ENCODE measurements at places on chromosomes 3 and 15.

GRCh38 chr3:62371720-62372591, 1.4 kb downstream of the FEZF2 start:
- no peak for DNase-seq

- DNase-seq = no peak
These were observed 106.2 kb downstream of the TLE3 start for GRCh38 chr15:69991551-69991980.

DNA sequence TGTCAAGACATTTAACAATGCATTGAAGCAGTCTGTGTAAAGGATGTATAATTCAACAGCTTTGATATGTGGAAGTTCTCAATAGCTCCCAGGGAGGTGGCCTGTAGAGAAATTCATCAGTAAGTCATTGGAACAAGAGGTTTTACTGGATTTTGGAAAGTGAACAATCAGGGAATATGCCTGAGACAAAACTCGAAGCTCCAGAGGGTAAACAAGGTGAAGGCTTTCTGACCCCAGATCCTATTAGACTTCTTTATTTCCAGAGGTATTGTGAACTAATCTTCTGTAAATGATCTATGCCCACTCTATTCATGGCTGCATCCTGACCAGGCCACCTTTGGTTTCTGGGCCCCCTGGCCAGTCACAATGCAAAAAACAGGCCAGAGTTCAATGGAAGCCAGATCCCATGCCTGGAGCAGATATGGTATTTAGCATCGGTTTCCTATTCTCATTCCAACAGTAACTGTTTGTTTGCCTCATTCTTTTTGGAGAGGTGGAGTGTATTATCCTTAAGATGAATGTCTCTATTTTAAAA, 177.3 kb downstream of the SATB1 start:
- DNase-seq = no peak

GRCh38 chr3:165696496-165696895, 140.7 kb downstream of the BCHE start:
- no peak for DNase-seq

DNA sequence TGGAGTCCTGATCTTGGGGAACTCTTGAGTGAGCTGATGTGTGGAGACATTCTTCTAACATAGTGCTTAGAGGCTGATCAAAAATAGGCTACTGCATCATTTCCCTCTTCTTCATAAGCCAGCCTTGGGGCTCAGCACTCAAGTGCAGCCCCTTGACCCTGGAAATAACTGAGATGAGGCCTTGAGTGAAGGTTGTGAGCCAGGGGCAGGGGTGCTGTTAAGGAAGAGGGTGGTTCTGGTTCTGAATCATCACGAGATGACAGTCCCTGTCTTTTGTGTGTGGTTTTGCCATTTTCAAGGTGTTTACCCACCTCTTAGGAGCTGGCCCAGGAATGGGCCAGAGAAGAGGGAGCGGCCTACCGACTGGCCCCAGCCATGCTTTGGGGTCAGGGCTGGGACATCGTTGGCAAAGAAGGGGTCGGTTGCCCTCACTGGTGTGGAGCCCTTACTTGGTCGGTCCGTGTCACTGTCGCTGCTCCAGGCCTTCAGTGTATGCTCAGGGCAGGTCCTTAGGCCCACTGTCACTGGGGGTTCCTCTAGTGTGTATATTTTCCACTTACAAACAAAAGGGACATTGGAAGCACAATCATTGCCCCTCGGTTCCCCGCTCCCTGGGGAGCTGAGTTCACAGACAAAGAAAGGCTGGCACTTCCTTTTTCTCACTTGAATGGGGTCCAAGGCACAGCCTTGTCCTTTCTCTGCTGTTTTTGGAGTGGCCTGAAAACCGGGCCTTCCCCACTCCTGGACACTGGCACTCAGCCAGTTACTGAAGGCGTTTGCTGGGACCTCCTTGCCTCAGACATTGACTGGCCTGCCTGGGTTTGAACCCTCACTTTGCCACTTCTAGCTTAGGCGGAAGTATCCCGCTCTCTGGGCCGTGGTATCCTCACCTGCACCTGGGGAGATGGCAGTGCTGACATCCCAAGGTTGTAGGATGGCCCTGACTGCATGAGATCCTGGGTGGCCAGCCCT, 46.6 kb downstream of the SLC6A6 start:
- no peak for DNase-seq

GRCh38 chr15:29704950-29705597, 117.2 kb downstream of the TJP1 start:
- no peak for DNase-seq

DNA sequence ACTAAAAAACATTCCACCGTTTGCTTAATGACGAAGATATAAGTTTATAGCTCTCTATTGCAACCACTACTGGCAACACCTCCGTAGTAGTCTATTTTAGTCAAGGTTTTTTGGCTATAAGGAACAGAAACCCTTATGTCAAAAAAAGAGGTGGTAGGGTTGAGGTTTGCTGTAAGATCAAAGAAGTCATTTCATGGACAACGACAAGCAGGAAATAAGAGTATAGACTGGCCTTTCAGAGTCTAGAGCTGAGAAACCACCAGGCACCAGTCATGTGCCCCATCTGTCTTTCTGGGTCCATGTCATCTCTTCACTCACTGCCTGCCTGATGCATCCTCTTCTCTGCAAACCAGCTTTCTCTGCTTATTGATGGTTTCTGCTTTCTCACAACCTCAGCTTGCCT, 42.7 kb downstream of the THBS1 start:
- DNase-seq = no peak

DNA sequence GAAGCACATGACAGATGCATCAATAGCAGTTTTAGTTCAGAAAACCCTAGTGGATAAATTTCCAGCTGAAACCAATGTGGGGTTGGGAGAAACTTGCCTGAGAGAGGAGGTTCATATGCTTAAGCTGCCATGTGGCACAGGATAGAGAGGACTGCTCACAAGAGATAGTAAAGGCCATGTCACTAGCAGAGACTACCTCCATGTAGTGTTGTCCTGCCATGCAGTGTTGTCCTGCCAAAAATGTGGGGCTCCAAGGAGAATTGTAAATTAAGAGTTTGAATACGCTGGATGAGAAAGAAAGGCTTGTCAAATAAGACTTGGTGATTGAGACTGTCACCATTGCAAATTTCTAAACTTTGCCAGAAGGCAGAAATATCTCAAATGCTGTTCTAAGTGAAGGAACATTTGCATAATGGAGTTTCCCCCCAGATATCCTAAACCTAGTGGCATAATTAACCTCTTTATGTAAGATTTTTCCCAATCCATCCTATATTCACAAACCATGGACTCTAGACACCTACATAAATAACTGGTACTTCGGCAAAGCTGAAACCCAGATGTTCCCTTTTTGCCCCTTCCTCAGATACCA, 938.3 kb upstream of the ALCAM start:
- DNase-seq = no peak
